ENCODE measurements at places on chromosomes 2 and 18. TPM values are rescaled to one million over a fixed set of nuclear protein-coding genes. Genes with fewer than 3 reads are reported as not detected.

DNA sequence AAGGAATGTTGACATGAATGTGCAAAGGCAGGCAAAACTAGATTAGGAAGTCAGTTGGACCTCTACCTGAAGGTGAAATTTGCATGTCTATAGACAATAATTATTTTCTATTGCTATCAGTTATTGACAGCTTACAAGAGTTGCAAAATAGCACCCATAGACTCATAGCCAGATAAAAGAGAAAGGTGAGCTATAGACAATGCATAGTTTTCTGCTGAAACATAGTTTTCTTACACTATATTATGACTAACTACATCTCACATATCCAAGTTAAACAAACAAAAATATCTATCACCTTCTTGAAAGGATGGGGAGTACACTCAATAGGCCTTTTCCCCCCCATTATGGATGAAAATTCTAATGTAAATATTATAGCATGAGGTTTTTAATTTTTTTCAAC, 305.0 kb downstream of the PTH2R start:
- no peak for DNase-seq

Gene KLHL30
- total RNA-seq: not detected

GRCh38 chr2:110114831-110115255, 779 bp downstream of the MALL start:
- DNase-seq: no peak

DNA sequence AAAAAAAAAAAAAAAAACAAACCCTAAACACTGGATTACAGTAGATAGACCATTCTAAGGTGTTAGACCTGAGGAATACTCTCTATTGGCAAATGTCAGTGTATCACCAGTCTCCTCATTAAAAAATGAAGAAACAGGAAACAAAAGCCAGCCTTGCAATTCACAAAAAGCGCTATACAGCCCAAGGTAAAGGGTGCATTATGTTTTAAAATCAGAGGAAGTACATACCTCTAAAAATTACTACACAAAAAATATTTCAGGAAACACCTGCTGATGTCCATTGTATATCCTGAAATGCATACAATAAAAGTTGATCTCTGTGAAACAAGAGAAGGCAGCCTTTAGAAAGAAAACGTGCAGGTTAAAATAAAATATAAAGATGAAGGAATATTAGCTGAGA, 54.9 kb upstream of the TSPYL6 start:
- DNase-seq: no peak
